Activated T-helper 1 cell treated with anti-CD3 and anti-CD28 coated beads, Interleukin-2, amount 50 U/mL, for 16 hours (primary cell): ENCODE measurements at places on chromosomes 2 and 18.

DNA sequence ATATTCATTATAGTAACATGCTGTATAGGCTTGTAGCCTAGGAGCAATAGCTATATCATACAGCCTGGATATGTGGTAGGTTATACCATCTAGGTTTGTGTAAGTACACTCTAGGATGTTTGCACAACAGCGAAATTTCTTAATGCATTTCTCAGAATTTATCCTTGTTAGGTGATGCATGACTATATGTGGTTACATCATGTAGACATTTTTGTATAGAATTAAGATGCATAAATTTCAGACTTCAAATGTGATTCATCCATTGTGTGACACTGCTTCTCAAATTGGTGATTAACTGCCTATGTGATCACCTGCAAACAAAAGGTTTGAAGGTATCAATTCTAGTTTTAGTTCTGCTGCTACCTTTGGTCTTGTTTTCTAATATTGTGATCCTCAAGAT lies 1787.0 kb upstream of the PIK3C3 start:
- no peak for DNase-seq

GRCh38 chr2:181462033-181462432 lies 4.8 kb downstream of the ITGA4 start:
- no peak for DNase-seq

GRCh38 chr2:217279556-217279955 lies 419.7 kb upstream of the TNP1 start:
- no peak for DNase-seq

DNA sequence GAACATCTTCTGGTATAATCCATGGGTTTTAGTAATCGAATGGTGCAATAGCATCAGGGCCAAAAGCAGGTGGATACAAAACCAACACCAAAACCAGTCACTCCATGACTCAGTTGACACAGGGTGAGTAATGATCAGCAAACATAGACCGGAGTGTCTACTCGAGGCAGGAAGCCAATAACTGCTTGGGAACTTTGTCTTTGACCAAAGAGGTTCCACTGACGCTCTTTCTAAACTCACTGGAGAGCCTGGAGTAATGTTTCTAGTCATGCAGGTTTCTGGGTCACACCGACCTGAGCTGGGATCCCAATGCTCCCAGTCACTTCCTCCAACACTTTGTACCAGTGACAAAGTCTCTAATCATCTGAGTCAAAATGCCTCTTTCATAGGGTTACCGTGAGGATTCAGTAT lies 30.9 kb downstream of the MREG start:
- DNase-seq: no peak

GRCh38 chr18:3790703-3791102 lies 340.7 kb downstream of the TGIF1 start:
- no peak for DNase-seq

DNA sequence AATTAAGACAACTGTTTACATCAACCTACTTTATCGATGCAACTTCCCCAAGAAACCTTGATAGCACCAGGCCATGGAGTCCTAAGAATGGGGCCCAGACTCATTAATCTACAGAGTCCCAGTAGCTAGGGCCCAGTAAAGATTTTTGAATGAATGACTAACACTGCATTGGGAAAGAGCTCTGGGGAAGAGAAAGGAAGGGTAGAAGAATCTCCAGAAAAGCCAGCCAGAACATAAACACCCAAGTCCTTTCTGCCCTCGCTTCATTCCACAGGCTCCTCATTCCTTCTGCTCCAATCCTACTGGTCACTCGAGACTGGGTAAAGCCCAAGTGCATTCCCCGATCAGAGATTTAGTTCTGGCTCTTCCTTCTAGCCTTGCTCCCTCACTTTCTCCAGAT lies 44.3 kb downstream of the CYRIA start:
- no peak for DNase-seq

DNA sequence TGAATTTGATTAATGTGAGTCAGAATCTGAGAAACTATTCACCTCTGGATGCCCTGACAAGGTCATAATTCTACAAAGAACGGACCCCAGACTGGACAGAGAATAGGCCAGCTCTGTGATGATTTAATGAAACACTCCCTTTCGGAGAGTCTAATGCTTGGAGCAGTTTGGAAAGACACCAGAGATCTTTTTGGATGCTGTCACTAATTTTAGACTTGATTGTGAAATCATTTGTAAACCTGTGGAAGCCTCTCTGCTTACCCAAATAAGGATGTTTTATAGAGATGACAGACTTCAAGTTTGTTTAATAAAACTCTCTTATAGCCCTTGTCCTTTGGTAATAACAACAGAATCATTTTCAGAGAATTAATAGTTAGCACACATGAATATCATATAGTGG lies 83.5 kb downstream of the MYL12B start:
- DNase-seq: no peak

GRCh38 chr18:346600-346999 lies 78.8 kb upstream of the THOC1 start:
- DNase-seq: no peak

DNA sequence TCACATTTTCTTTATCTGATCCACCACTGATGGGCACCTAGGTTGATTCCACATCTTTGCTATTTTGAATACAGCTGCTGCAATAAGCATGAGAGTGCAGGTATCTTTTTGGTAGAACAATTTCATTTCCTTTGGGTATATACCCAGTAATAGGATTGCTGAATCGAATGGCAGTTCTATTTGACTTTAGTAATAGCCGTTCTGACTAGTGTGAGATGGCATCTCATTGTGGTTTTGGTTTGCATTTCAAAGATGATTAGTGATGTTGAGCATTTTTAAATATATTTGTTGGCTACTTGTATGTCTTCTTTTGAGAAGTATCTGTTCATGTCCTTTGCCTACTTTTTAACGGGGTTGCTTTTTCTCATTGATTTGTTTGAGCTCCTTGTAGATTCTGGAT lies 72.3 kb downstream of the CCDC138 start:
- no peak for DNase-seq

DNA sequence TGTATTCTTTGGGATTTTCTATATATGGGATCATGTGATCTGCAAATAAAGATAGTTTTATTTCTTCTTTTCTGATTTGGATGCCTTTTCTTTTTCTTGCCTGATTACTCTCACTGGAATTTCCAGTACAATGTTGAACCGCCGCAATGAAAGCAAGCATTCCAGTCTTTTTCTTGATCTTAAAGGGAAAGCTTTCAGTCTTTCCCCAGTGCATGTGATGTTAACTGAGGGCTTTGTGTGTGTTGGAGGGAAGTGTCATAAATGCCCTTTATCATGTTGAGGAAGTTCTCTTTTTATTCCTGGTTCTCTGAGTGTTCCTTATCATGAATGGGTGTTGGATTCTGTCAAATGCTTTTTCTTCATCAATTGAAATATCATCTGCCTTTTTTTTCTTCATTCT lies 16.9 kb upstream of the CYBRD1 start:
- DNase-seq: no peak

- DNase-seq: no peak
Measured at GRCh38 chr18:63987743-63988142, 17.9 kb downstream of the SERPINB8 start.

DNA sequence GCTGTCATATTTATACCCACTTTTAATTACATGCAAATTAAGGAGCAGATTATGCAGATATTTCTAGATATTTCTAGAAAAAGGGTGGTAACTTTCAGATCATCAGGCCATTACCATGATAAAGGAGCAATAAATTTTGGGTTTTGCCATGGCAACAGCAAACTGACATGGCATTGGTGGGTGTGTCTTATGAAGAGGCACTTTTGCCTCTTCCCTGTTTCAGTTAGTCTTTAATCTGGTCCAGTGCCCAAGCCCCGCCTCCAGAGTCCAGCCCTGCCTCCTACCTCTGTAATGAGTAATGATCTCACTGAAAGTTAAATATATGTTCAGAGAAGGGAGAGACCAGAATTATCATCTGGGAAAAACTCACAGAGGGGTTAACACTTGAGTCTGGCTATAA lies 124.8 kb downstream of the SCG2 start:
- no peak for DNase-seq

- no peak for DNase-seq
Measured at GRCh38 chr2:16218161-16218560, 277.8 kb downstream of the MYCN start.

DNA sequence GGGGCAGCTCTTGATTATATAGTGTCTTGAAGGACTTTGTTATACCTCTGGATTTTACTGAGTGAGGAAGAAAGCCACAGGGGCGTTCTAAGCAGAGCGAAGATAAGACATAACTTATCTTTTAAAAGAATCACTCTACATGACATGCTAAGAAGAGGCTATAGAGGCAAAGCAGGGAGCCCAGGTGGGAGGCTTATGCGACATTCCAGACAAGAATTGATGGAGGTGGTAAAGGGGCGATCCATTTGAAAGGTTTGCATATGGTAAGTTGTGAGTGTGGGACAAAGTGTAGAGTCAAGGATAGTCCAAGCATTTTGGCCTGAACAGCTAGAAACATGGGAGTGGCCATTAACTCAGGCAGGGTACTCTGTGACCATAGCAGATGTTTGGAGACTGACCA lies 49.8 kb downstream of the LYPD6 start:
- DNase-seq: no peak

DNA sequence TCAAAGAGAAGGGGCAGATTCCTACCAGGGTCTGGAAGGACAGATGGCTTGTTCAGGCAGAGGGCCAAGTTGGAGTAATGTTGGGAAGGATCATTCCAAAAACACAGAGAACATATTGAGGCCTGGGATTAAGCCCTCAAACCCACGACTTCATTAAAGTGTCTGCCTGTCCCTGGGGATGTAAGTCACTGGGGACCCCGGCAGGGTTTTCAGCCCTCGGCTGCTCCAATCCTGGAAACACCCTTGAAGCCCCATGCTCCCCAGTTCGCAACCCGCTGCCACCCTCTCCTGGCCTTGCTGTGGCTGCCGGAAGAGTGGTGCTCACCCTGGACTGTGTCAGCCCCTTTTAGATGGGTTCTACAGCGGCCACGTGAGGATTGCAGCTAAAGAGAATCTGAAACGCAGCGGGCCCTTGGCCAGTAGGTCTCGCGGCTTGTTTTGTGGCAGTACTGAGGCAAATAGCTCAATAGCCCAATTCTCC lies 79.9 kb downstream of the EPAS1 start:
- DNase-seq: no peak

GRCh38 chr2:201936817-201937216 lies 96.8 kb upstream of the FZD7 start:
- no peak for DNase-seq

DNA sequence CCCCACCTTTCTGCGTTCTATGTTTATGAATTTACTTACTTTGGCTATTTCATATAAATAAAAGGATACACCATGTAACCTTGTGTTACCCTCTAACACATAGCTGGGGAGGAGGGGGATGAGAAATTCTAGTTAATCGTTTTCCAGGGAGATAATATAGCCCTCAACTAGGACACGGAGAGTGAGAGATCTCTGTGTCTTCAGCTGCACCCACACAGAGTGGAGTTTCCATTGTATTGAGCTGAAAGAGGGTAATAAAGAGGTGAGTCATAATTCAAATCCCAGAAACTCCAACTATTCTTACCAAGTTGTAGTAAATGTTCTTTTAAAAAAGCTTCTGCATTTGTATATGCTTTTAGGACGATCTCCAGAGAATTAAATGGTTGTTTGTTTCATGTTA lies 110.1 kb upstream of the SULT1C3 start:
- no peak for DNase-seq

GRCh38 chr18:37450434-37451132 lies 115.0 kb downstream of the CELF4 start:
- no peak for DNase-seq

DNA sequence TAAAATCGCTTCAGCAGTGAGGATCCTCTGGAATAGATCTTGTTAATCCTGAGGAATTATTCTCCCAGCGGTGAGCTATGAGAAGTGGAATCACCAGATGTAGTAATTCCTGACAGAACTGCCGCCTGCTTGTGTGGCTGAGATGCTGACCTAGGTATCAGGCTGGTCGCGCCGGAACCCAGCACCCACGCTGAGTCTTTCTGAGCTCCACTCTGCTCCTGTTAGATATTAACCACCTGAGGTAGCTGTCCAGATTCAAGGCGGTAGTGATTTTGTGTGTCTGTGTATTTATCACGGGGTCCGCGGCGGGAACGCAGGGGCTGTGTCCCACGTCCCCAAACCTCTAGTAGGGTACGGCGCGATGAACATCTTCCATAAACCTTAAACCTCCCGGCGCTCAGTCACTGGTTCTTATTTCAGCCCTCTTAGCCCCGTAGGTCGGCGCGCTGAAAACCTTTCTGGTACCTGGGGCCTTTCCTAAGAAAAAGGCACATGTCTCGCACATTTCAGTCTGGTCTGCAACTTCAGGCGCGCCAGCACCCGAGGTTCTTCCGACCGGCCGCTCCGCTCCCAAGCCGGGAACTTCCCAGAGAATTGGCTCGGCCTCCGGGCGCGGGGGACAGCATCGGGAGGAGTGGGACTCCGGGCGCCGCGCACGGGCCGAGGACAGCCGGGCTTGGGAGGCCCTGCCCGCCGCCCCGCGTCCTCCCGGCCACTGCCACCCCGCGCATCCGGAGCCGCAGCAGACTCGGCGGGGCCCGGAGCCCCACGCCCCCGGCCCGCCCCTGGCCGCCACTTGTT lies 542 bp upstream of the CNNM3 start:
- no peak for DNase-seq
